NCI-H2081 treated with DMSO at 0.1 percent for 48 hours (cell line): ENCODE measurements at places on chromosomes 3 and 15.

- peak; percentile 3 for DNase-seq
Measured at GRCh38 chr15:99105514-99106341, 848 bp downstream of the SYNM start.

DNA sequence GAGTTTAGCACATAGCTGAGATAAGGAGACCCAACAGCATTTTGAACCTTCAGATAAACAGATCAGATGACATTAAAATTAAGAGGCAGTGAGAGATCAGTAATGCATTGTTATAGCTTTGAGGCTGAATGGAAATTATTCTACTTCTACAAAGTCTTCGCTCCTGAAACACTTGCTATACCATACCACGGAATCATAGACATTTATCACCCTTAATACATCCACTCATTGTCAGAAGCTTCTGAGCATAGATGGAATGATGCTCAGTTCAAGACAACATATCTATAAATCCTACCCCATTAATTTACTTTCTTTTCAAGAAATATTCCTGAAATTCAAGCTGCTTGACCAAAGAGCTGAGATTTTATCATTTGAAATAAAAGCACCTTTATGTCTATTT is 266.7 kb downstream of the C3orf38 start:
- no peak for DNase-seq

DNA sequence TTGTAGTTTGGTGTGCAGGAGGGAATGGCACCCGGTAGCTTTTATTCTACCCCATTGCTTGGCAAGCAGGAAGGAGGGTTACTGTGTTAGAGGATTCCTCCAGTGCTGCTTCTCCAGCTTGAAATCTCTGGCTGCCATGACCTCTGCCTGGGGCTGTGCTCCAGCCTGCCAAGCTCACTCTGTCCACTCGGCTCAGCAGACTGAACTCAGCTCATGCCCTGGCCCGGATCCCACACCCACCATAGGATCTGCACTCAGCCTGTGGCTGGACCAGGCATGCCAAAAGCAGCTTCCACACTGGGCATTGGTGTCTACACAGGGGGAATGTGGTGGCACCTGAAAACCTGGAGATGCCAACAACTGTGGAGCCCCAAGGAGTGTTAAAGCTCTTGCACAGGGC is 26.3 kb downstream of the CLDN16 start:
- DNase-seq = no peak

DNA sequence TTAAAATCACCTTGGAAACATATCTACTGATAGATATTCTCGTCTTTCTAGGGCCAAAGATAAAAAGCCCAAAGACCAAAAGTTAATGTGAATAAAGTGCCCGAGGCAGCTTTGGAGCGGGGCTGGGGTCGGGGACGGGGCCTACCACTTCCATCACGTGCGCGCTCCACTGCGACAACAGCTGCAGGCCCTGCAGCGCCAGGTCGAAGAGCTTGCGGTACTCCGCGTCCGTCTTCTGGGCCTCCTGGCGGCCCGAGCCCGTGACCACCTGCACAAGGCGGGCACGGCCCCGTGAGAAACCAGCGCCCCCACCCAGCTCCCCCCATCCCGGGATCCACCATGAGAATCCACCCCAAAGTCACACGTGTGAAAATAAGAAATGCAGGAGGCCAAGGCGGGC is 52.4 kb downstream of the CYFIP1 start:
- no peak for DNase-seq

GRCh38 chr15:39502611-39503195 is 78.2 kb upstream of the THBS1 start:
- no peak for DNase-seq

GRCh38 chr15:56242576-56243162 is 1.0 kb downstream of the RFX7 start:
- no peak for DNase-seq

GRCh38 chr3:75220932-75221331 is 443.2 kb upstream of the FRG2C start:
- DNase-seq = no peak

- no peak for DNase-seq
Measured at GRCh38 chr3:55017876-55018275, 90.0 kb upstream of the LRTM1 start.

DNA sequence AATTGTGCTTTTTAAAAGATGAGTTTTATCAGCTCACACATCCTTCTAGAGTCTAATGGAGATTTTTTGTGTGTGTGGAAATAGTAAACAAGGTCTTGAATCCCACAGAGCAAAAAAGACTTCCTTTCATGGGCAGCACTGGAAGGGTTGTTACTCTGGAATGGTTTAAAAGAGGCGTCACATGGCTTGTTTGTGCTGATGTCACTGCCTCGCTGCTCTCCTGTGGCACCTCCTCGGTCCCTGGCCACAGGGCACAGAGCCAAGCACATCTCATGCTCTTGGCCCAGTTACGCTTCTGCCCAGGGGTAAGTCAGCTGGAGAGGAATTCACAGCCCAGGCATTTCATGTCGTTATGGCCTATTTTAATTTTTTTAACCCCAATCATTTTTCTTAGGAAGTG is 53.2 kb downstream of the PGPEP1L start:
- no peak for DNase-seq

DNA sequence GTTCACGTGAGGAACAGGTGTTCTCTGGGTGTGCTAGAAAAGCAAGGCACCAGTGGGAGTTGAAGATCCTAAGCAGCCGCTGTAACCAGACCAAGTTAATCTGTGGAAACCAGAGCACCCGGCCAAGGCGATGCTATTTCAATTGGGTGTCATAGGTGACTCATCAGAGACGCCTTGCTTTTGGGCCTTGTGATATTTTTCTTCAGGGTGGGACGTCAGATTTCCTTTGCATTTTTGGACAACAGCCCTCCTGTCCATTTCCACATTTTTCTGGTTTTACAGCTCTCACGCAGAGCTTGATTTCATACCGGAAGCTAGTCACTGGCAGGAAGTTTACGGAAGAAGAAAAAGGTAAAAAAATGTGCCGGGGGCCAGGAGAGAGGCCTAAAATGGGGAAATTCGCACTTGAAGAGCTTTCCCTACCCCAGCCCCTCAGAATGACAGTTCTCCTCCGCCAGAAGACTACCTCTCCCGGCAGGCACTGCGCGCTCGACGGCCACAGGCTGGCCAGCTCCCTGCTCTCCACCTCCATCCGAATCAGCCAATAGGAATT is 471 bp upstream of the KBTBD8 start:
- DNase-seq = no peak

- DNase-seq = no peak
Measured at GRCh38 chr3:155407971-155408370, 114.5 kb upstream of the STRIT1 start.

- no peak for DNase-seq
Measured at GRCh38 chr3:5017925-5018531, 38.8 kb downstream of the BHLHE40 start.

DNA sequence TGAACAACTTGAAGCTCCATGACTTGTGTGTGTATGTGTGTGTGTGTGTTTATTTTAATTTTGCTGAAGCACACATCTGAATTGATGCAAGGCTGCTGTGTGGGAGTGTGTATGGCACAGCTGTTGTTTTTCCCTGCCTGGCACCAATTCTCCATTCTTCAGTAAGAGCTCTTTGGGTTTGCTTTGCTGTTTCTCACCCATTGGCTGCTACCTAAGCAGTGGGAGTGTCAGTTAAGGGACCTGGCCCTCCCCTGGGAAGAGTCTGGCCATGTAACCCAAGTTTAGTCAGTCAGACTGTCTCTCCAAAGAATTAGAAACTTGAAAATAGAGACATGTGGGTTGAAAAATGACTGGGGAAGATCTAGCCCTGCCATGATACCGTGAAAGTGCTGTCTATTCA is 126.2 kb upstream of the SYNPR start:
- no peak for DNase-seq

DNA sequence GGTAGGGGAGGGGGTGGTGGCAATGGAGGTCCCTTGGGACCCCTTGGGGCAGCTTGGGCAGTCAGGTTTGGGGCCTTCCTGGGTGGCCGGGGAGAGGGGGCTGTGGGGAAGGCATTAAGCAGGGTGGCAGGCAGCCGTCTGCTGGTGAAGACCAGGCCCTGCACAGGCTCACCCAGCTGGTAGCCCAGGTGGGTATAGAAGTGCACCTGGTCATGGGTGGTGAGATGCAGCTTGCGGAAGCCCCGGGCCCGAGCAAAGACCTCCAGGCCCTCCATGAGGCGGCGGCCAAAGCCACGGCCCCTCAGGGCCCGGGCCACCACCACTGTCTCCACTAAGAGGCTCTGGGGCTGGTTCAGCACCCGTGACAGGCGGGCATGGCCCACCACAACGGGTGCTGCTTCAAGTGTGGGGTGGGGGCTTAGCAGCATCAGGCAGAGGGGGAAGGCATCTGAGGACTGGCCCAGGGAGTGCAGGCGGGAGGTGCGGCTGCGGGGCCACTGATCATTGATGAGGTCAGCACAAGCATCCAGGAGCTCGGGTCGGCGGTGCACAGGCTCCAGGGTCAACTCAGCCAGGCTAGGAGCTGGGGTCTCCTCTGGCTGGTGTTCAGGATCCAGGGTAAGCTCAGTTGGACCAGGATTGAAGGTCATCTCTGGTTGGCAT is 2.4 kb downstream of the HYAL3 start:
- DNase-seq = no peak

DNA sequence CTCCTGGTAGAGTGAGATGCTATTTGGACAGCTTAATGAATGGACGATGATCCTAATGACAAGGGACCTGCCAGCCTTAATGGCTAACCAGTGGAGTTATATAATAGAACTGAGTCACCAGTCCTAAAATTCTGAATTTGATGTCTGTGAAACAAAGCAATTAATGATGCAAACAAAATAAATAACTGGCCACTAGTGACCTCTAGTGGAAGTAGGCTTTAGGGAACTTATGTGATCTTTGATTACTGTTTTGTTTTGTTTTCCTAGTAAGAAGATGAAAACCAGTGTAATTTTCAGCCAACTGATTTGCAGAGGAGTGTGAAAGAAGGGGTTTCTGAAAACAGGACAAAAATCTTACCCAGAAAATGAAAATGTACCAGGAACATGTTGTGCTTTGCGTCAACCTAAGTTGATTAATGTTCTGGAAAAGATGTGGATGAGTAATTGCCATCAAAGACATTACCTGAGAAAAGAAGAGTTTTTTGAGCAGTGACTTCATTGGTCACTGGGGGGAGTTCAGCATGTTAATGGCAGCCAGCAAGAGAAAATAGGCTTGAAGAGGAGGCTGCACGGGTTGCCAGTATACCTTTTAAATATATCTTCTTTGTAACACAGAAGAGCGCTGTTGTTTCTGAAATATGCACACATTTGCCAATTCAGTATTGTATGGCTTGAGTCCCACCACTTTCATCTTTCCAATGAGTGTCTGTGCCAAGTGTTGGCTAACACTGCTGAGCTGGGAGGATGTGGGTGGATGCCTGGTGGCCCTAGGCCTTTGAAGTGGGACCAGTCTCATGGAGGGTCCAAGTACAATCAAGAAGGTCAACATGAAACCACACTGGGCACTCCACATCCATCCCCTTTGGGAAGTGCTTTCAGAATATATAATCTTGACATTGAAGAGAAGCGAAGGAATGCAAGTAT is 9.3 kb downstream of the VEPH1 start:
- peak; percentile 83 for DNase-seq

GRCh38 chr3:195441476-195441991 is 1.3 kb downstream of the ACAP2 start:
- DNase-seq = no peak

DNA sequence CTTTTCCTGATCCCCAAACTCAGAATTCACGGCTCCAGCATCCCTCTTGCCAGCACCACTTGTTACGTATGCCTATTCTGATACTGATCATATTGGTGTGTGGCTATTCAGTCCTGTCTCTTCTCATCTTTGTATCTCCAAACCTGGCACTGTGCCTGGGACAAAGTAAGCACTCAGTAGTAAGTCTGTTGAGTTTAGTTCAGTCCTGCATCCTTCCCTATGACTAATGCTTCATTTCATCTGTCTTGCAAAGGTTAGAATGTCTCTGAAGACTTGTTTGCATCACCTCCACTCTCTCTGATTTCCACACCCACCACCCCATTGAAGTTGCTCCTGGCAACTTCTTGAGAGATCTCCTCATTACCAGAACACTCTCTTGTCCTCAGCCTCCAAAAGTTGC is 80.3 kb downstream of the HMG20A start:
- no peak for DNase-seq

- DNase-seq = peak; percentile 35
Measured at GRCh38 chr15:61226361-61227256, 2.5 kb downstream of the RORA start.

- DNase-seq = no peak
Measured at GRCh38 chr3:100777271-100777670, 68.0 kb downstream of the TFG start.

DNA sequence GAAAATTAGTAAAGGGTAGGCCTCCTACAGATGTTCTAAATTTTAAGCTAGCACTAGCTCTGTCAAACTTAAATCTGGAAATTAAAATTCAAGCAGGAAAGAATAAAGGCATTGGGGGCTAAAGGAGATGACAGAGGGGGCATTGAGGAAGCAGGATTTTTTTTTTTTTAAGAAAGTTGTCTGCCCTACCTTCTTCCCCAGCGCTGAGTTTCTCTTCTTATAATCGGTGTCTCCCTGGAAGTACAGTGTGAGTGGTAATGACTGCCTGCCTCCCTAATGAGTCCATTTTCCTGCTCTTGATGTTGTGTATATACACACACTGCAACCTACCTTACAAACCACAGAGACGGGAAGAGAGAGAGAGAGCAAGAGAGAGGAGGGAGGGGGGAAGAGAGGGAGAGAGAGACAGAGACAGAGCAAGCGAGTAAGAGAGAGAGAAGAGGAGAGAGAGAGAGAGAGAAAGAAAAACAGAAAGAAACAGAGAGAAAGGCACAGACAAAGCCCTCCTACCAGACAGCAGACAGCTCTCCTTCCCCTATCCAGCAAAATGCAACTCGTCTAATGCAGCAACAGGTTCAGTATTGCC is 47.0 kb downstream of the ZBTB20 start:
- peak; percentile 77 for DNase-seq

GRCh38 chr3:58839187-58839586 is 172.6 kb upstream of the FAM3D start:
- no peak for DNase-seq

DNA sequence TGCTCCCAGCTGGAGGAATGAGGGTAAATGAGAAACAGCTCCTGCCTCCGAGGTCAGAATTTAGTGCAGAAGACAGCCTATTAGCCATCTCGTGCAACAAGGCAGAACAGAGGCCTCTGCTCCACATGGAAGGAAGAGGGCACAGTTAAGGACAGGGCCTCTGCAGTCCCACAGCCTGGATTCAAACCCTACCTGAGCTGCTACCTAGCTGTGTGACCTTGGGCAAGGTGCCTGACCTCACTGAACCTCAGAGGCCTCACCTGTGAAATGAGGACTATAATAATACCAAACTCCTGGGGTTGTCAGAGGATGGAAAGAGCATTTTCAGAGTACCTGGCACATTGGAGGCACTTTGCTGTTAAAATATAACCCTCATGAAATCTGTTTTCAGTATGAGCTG is 285.7 kb upstream of the CTNNB1 start:
- no peak for DNase-seq

DNA sequence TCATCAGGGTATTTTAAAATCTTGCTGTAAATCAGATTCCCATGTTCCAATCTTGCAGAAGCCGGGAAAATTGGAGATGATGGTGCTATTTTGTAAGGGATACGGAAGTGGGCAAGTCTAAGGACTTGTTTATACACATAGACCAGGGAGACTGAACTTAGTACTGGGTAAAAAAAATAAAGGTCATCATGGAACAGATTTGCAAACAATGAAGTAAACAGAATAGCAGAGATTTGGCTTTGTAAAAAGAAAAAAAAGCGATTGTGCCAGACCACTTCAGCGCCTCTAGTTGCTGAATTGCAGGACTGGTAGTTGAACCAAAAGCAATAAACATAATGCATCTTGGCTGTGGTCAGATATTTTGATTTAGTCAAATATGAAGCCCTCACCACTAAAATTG is 229.1 kb downstream of the TP63 start:
- no peak for DNase-seq

GRCh38 chr3:135127946-135128470 is 332.9 kb downstream of the EPHB1 start:
- DNase-seq = no peak

GRCh38 chr3:7700539-7700938 is 801.1 kb upstream of the LMCD1 start:
- no peak for DNase-seq
